NCI-H1092 treated with DMSO at 0.1 percent for 48 hours (cell line): ENCODE measurements at places on chromosomes 1 and 21.
A peak's percentile ranks its signal among the peaks of the same experiment; 100 is the strongest.

DNA sequence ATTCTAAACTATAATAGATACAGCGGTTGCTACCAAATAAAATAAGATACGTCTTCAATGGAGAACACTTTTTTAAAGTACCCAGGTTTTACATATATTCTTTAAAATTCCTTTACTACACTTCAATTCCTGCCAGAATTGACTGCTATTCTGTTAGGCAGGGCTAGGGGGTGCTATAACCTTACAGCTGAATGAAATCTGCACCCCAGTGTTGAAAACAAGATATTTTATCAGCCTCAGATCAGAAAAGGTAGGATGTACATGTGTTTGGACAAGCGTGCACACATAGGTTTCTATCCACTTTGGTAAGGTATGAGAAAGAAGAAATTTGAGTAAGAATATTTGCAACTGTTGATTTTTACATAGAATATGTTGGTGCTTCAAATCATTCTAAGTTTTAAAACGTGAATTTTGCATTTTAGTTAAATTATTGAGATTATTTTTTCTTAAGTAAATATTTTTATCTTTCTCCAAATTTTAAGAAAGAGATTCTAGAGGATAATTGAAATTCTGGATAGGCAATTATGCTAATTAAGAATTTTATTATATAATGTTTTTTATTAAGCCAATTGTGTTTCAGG is 490.8 kb upstream of the ADGRL4 start:
- DNase-seq, result no peak

DNA sequence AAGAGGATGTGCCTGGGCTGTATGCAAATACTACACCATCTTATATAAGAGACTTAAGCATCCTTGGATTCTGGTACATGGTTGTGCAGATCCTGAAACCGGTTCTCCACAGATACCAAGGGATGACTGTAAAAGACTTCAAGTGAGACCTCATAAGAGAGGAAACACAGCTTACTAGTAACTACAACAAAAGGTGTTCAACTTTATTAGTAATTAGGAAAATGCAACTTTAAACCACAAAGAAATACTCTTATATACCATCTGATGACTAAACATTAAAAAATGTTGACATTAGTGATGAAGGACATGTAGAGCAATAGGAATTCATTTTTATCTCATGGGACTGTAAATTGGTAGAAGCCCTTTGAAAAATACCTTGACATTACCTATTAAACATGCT is 102.7 kb downstream of the RASAL2 start:
- DNase-seq, result no peak

DNA sequence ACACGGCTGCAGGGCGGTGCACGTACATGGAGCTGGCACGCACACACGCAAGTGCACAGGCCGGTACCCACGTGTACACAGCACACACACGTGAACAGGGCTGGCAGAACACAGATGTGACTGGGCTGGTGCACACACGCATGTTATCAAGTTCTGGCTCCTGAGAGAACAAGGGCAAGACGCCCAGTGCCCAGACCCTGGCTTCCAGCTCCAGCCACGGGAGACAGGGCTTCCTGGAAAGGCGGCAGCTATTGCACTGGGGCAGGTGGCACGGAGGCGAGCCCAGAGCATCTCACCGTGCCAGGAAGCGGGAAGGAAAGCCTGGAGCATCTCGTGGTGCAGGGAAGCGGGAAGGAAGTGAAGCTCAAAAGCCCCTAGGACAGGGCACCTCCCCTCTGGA is 5.9 kb downstream of the SDF4 start:
- no peak for DNase-seq

- no peak for DNase-seq
Measured at GRCh38 chr1:24410750-24411149, 2.8 kb downstream of the STPG1 start.

- no peak for DNase-seq
Measured at GRCh38 chr1:167493372-167493771, 25.0 kb downstream of the CD247 start.

- no peak for DNase-seq
Measured at GRCh38 chr1:100524355-100524754, 13.6 kb upstream of the GPR88 start.

GRCh38 chr1:84006591-84006990 is 7.7 kb upstream of the TTLL7 start:
- DNase-seq, result no peak

DNA sequence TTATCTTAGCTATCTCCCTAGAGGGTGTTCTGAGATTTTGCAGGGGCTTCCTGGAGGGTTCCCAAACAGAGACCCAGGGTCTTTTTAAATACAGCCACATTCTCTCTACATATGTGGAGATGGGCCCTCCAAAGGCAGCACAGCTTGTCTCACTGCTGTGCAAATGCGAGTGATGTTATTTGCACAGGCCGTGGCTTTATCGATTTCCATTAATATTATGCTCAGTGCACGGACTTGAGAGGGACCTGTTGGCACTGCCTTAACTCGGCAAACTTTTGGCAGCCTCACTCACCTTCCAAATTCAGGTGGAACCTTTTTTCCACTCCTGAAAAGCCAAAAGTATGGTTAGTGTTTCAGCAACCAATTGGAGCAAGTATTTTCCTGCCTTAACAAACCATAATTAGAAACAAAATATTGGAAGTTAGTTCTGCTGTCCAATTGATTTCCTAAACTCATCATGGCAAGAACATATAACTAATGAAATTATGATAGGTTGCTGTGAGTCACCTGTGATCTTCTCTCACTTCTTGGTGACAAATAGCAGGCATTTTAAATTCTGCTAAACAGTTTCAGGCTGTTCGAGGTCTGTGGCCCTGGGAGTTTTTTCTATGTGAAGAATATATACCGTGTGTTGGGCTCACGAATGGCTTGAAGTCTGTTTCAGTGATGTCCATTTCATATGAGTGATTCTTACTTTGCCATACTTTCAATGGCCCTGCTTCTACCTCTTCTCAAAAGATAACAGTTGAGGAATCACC is 10.9 kb downstream of the LHX9 start:
- no peak for DNase-seq

GRCh38 chr1:16009030-16009460 is 5.0 kb downstream of the SRARP start:
- DNase-seq, result peak; percentile 57

- DNase-seq, result no peak
Measured at GRCh38 chr1:197127246-197127912, 19.1 kb downstream of the ASPM start.

DNA sequence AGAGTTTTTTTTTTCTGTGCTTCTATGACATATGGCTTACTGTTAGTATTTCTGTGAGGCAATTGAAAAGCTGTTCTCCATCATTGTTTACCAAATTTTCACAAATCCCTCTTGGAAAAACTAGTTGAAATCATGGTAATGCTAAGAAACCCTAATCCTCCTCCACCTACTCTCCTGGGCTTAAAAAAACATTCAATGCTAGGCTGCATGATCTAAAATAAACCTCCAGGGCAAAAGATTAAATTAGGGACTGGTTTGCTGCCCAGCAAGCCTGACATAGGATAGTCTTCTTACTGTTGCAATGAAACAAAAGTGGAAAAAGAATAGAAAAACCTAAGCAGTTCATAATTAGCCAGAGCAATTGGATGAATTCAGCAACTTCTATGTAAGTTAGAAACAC is 16.1 kb downstream of the C1orf52 start:
- no peak for DNase-seq

DNA sequence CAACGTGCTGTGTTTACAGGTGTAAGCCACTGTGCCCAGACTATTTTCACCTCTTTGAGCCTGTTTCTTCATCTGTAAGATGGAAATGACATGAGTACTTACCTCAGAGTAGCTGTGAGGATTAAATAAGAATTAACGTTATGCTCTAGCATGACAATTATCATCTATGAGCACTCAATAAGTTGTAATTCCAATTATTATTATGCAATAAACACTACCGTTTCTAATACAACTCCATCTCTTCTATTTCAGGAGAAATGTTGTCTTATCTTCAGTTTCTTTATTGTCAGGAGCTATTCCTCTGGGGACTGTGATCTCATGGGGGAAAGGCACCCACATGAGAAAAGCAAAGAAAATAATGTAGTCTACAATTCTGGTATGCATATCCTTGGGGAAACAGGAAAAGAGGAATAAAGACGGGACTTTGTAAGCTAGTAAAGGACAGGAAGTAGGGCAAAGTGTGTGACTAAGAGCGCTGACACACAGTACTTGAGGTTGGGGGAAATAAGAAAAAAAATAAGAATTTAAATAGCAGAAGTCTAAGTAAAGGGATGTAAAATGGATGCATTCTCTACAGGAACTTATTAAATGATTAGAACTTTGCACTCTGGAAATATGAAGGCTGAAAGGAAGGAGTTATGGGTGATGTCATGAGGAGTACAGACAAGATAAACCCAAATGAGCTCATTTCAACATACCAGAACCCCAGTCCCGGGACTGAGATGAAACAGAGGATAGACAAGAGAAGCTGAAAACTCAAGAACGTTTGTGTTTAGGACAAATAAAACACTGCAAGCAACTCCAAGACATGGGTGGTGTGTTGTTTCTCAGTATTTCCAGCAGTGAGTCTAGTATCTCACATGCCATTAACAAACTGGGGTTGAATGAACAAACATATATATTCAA is 9.8 kb downstream of the PHC2 start:
- no peak for DNase-seq

DNA sequence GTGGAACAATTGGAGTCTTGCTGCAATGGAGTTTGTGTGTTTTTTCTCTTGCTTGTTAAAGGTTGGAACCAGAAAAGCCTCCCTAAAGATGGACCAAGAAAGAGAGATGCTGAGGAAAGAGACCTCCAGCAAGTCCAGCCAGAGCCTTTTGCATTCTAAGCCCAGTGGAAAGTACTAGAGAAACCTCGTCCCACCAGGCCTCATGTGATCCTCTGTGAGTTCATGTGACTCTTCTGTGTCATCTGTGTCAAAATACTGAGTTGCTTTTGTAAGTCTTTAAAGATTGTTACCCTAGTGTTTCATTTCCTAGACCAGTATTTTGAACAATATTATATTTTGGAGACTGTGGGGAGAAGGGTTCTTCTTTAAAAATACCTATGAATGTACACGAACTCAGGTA is 12.5 kb upstream of the EFHD2 start:
- DNase-seq, result no peak

DNA sequence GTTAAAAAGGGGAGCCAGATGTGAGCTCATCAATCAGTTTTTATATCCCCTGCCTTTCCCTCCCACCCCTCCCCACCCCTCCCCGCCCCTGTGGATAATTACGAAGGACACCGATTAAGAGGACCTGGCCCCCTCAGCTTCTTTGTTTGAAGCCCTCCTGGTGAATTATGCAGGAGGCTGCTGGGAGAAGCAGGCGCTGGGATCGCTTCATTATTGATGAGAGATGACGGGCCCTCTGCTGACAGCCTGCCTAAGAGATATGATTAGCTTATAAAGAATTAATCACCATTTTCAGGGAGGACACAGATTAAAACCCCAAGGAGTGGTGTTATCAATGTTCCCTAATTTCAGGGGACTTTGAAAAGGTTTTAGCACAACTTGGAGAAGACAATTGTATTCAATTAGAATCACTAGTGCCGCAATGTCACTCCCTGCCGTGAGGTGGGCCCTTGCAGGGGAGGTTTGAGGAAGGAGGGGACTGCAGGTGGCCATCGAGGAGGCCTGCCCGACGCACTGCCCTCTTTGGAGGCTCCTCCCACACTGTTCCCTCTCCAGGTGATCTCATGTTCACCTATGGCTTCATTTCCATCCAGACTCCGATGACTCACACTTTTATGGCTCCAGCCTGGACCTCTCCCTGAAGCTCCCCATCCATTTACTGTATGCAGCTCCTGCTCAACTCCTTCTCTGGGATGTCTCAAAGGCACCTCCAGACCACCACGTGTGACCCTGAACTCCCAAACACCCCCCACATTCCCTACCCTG is 67.0 kb upstream of the KLHDC7A start:
- DNase-seq, result no peak

DNA sequence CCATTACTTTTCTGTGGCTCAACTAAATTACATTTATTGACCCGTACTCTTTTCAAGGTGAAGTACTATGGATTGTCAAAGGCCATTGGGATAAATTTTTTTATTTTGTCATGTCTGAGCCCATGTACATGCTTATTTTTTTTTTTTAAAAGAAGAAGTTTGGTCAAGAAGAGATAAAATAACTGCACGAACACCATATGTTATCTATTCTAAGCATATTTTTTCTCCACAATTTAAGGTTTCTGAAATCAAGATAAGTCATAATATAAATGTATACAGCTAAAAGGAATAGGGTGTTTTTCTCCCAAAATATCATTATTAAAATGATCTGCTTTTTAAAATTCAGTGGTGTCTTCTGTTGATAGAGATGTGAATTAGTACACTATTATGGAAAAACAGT is 35.0 kb upstream of the SH2D1B start:
- no peak for DNase-seq

GRCh38 chr1:117137281-117137855 is 15.8 kb upstream of the TRIM45 start:
- DNase-seq, result no peak

GRCh38 chr1:21332554-21333311 is 42.5 kb upstream of the ECE1 start:
- DNase-seq, result no peak

DNA sequence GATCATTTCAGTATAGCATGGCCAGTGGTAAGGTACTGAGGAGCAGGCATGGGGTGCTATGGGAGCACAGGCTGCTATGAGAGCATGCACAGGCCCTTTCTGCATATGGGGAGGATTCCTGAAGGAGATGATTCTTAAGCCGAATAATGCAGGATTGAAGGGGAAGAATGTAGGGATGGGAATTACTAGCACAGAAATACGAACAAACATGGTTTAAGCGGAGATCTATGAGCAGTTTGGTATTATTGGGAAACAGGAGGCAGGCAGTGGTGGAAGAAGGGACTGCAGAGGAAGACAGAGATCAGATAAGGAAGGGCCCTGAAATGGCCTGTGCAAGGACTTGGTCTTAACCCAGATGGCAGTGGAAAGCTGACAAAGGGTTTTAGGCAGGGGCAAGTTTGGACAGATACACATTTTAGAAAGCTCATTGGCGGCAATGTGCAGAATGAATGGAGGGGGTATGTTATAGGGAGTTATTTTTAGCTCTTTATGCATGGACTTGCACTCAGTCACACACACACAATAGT is 1.7 kb downstream of the OSCP1 start:
- DNase-seq, result no peak

DNA sequence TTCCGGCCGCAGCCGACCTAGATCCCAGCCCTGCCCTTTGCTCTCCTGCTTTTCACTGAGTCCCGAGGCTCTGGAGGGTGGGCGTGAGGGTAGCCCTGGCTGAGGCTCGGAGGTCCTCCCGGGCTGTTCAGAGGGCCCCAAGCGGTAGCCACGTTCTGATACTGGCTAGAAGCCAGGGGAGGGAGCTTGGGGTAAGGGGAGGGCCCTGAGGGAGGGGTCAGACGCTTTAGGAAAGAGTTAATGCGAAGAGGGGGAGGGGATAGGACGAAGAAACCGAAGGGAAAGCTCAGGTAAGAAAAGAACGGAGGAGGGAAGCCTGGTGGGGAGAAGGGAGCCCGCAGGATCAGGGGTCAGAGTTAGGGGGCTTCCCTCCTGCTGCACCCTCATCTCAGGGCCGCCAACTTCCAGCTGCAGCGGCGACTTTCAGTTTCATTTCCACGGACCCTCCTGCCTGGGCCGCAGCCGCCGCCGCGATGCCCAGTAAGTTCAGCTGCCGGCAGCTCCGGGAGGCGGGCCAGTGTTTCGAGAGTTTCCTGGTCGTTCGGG is at the start of gene MOV10:
Gene MOV10 (plus strand): TSS at position 220 of the 546 bp plus-strand sequence. CDS start 254 bp downstream, at position 474.
- peak; percentile 75 for DNase-seq
